ENCODE measurements at places on chromosomes 12 and 14.

DNA sequence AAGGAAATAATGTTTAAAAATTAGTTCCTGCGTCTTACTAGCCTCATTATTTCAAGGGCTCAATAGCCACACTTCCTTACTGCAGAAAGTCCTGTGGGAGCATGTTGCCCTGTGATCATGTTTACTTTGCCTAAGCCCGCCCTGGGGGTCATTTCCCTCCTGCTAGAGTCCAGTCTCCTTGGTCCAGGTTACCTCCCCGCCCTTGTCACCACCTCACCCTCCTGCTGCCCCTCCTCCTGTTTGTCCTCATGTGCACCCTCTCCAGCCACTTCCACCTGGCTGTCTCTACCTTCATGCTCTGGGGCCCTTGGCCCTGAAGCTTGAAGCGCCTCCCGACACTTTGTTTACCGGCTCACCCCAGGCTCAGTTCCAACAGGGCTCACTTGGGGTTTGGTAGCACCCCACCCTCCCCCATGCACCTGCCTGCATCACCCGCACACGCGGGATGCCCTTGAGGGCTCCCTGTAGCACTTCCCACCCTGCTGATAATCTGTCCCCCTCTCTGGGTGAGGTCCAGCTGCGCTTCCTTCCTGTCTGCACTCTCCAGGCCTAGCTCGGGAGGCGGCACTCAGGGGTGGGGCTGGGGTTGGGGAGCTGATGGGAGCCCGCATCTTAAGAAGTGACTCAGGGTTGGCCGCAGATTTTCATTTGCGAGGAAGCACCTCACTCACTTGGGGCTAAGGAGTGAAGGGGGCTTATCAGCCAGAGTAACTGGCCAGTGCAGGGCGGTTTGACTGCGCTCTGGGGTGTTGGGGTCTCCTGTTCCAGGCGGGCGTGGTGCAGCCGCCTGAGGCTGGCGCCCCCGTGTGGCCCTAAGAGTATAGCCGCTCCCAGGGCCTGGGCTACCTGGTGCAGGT, 40.1 kb downstream of the SMIM41 start:
- no peak for DNase-seq

GRCh38 chr14:101361451-101362433, 199.6 kb upstream of the DIO3 start:
- DNase-seq, result peak; percentile 61

DNA sequence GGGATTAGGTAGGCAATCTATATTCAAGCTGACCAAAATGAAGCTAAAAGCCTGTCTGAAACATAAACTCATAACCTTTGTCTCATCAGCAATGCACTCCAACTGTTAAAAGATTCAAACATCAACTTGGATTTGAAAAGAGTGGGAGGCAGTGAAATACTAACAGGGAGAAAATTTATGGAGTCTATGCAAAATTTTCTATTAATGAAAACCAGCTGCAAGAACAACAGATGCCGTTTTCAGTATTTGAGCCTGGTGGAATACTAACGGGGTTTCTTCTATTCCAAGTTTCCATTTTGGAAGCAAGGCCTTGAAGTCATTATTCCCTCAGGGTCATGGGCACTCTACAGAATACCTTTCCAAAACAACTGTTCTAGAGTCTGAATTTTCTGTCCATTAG, 88.3 kb downstream of the LRP6 start:
- DNase-seq, result no peak

DNA sequence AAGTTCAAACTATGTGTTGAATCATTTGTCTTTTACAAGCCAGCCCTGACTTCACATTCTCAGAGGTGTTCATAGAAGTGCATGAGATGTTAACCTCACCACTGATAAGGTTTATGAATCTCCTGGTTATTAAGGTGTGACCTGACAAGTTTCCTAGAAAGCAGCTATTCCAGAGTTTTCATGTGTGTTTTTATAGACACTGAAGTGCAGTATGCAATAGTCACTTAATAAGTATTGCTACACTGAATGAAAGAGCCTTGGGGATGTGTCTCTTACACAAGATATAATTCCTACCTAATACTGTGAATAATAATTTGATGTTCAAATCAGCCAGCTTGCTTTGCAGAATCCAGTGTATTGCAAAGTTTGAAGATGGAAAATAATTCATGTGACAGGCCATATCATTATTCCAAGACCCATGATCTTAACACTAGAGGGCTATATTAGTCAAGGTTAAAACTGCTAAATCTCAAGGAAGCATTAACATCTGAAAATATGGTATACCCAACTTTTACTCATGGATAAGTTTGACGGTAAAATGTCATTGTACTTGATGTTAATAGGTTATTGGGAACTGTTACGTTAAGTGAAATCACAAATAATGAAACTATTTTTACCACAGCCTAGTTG, 13.0 kb downstream of the SLC25A3 start:
- no peak for DNase-seq

DNA sequence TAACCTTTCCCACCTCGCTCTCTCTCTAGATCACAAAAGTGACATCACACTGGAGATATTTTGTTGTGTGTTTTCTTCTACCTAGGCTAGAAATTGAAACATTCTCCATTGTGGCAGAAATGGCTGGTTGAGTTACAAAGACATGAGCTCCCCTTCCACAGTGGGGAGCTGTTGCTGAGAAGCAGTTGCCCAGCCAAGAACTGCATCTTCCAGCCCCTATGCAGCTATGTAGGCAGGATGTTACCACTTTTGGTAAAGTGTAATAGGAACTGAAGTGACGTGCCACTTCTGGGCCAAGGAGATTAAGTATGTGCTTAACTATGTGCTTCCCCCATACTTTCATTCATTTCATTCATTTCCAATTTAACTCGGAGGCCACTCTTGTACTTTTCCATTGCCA, 138.7 kb upstream of the E2F7 start:
- DNase-seq, result no peak

GRCh38 chr12:52815676-52816588, 2.0 kb upstream of the KRT4 start:
- DNase-seq, result no peak

GRCh38 chr12:48932878-48933277, 7.6 kb upstream of the FKBP11 start:
- DNase-seq, result no peak

DNA sequence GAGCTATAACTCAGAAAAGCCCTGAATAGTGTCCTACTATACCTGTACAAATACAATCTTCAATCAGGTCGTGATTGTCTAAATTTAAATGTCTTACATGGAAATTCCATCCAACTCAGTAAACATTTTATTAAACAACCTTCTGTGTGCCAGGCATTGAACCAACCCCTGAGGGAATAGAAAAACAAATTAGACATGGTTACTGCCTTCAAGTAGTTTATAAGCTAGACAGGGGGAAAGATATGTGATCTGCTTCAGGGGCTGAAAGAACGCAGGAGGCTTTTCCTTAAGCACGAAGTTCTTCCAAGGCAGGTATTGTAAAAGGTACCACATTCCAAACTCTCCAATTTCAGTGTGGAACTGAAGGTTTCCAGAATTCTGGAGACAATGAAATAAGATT, 39.7 kb upstream of the STAB2 start:
- DNase-seq, result no peak

GRCh38 chr12:64992641-64993040, 128.5 kb downstream of the WIF1 start:
- DNase-seq, result no peak

DNA sequence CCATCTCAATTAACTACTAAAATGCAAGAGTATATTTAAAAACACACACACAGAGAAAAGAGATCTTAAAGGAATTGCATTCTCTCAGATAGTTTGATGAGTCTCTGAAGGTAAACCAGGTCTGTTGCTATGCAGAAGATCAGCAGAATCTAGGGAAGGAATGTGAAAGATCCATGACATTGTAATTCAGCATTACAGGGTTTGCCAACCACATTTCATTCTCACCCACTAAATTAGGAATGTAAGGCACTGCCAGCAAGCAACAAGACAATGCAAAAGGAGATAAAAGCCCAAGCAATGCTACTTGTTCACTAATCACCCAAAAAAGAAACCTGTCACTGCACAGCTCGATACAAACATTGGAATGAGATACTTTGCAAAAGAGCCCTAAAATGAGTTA, 106.3 kb downstream of the LRIG3 start:
- DNase-seq, result no peak

DNA sequence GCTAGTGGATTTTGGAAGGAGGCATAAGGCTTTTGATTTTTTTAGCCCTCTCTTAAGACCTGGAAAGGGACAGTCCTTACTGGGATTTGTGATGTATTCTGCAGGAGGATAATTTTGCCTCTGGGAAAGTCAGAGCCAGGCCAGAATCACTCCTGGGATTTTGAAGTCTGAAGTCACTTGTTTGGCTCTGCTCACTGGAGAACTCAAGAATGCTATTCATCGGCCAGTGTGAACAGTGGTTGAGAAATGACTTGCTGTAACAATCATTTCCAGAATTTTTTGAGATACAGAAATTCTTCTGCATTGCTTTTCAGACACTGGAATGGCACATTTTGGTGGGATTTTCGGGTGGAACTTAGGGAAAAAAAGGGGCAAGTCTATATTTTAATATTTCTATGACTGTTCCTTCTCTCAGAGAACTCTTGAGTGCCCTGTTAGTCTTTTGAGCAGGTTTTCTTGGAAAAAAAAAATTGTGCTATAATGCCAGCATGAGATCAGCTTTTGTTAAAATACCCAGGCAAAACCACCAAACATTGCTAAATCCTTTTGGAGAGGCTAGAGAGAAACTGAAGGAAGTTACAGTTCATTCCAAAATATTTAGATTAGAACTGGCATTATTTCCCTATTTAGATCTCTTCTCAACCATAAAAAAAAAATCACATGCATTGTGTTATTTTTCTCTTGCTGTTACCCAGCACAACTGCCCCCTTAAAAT, 26.1 kb upstream of the BHLHE41 start:
- DNase-seq, result no peak

DNA sequence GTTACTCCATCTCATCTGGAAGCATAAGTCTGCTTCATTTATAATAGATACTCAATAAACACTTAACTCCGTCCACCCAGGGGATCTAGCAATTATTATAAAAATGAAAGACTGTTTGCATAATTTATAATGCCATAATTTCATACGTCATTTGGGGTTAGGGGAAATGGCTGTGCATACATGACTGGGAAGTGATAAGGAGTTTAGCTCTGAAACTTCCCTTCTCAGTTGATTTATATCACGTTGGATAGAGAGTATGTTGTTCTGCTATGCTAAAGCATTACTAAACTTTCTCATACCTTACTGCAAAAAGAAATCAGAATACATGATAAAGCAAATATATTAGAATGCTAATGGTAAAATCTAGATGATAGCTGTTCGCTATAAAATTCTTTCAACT, 90.4 kb upstream of the DYNC1H1 start:
- DNase-seq, result no peak

DNA sequence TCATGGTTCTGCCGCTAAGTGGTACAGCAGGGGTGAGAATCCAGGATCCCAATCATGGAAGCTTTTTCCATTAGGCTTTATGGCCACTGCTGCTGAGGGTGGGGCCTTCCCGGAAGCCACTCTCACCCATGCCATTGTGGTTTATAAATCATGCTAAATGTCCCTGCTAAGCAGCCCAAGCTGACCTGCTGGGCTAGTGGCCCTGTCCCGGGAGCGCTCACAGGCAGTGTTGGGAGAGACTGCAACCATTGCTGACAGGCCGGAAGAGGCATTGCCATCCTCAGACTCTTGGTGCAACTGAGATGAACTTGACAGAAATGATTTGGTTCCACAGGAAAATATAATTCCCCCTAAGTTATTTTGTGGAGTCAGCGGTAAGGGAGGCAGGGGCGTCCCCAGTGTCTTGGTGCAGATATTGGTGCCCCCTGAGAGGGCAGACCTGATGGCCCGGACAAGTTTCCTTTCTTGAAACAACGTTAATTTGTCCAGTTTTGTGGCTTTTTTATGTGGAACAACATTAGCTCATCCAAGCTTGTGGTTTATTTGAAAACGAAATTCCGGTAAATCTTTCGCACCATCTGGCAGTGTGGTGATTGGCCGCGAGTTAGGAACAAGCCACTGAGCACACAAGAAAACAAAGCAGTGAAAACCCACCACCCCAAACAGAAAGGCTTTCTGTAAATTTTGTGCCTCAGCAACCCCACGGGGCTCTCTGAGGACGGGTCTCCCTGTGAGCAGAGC, 82.3 kb downstream of the SSPN start:
- no peak for DNase-seq

- no peak for DNase-seq
Measured at GRCh38 chr12:22729431-22729956, 104.5 kb downstream of the ETNK1 start.

- DNase-seq, result no peak
Measured at GRCh38 chr14:105689722-105690121, 163.3 kb downstream of the TMEM121 start.

DNA sequence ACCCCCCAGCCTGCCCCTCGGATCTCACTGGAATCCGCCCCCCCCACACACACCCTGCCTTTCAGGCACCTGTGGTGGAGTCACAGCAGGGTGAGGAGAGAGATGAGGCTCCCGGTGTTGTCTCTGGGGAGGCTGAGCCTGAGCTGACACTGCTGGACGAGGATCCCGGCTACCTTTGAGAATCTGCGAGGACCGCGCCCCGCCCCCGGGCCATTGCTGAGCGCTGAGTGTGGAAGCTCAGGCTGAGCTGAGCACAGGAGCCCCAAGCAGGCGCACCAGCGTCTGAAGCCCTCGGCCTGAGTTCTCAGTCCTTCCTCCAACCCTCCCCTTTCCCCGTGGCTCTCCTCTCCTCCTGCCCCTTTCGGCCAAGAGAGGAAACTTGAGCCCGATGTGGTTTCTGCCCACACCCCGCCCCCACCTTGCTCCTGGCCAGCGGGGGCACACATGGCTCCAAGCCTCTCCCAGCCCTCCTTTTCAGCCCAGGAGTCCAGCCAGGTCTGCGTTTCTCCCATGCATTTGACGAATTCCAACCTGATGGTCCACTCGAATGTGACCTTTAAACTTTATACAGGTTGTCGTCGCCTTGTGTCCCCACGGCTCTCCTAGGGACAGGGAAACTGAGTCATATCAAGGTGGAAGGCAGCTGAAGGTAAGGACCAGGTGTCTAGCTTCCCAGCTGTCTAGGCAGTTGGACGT, at the start of gene NFE2:
NFE2 (minus strand) TSS at position 284 of the 696 bp plus-strand sequence. CDS start 5,767 bp downstream, outside the sequence.
- no peak for DNase-seq

DNA sequence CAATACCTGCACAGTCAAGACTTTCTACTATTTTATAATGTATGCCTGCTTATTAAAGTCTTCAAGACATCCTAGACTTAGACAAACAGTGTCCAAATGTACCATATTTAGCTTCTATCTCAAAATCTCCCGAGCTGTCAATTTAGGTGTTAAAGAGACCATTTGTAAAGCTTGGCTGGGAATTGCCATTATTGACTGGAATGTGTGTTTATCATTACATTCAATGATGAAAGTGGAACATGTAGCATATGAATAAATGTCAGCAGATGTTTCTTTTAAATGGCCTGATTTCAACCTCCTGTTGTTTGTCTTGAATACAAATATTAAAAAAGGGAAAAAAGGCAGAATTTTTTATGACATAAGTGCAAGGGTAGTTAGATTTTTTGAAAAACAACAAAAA, 572.3 kb downstream of the PRKD1 start:
- DNase-seq, result no peak

GRCh38 chr12:95653771-95654546, 102.7 kb upstream of the USP44 start:
- no peak for DNase-seq

GRCh38 chr12:124386661-124387527, 92.0 kb downstream of the RFLNA start:
- no peak for DNase-seq

- DNase-seq, result no peak
Measured at GRCh38 chr14:24260026-24260779, 2.8 kb downstream of the TGM1 start.

GRCh38 chr14:79274641-79275291, 936.5 kb downstream of the DIO2 start:
- DNase-seq, result no peak

GRCh38 chr12:24507827-24508226, 441.1 kb downstream of the BCAT1 start:
- no peak for DNase-seq

Data from sigmoid colon (tissue), 7 donors.